ENCODE measurements at places on chromosomes 1 and 21. TPM values are rescaled to one million over a fixed set of nuclear protein-coding genes. Genes with fewer than 3 reads are reported as not detected.

GRCh38 chr1:30876451-30877204 is 31.9 kb downstream of the SDC3 start:
- DNase-seq = no peak

GRCh38 chr1:180267761-180268555 is 37.9 kb downstream of the LHX4 start:
- DNase-seq = no peak

- DNase-seq = peak; percentile 90
Measured at GRCh38 chr1:11037740-11038182, 9.3 kb downstream of the MASP2 start.

DNA sequence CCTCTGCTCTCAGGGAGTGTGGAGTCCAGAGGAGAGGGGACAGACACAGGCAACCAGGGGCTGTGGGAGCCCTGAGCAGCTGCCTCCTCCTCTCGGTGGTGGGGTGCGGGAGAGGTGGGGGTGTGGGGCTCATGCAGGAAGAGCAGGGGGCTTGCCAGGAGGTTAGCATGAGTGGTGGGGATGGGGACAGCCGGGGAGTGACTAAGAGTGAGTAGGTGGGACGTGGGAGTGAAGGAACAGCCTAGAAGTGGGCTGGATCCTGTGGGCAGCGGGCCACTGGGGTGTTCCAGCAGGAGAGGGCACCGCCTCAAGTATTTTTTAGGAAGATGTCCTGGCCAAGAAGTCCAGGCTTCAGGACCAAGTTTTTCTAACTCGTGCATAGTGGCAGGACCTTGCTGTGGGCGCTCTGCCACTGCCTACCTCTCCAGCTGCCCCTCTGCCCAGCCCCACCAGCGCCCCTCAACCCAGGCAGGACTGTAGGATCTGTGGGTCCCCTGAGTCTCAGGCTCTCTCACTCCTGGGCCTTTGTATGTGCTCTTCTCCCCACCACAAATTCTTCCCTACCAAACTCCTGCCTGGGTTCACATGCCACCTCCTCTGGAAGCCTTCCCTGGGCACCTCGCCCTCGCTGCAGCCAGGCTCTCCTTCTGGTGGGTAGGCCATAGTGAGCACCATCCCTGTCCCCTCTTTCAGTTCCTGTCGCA is 18.8 kb upstream of the LHX4 start:
- peak; percentile 10 for DNase-seq

DNA sequence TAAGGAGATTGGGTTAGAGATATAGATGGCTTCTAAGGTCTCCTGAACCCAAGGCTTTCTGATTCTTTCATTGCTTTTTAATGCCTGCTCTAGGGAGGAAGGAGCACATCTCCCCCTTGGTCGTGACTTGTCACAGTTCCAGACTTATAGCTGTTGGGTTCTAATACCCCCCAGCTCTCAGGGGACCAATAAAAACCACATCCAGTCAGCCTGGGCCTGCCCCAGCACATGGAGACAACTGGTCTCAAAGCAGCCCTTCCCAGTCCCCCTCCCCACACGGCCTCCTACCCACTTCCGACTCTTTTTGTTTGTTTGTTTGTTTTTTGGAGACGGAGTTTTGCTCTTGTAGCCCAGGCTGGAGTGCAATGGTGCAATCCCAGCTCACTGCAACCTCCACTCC is 23.3 kb downstream of the QSOX1 start:
- no peak for DNase-seq

- no peak for DNase-seq
Measured at GRCh38 chr1:221716713-221717484, 25.0 kb downstream of the DUSP10 start.

DNA sequence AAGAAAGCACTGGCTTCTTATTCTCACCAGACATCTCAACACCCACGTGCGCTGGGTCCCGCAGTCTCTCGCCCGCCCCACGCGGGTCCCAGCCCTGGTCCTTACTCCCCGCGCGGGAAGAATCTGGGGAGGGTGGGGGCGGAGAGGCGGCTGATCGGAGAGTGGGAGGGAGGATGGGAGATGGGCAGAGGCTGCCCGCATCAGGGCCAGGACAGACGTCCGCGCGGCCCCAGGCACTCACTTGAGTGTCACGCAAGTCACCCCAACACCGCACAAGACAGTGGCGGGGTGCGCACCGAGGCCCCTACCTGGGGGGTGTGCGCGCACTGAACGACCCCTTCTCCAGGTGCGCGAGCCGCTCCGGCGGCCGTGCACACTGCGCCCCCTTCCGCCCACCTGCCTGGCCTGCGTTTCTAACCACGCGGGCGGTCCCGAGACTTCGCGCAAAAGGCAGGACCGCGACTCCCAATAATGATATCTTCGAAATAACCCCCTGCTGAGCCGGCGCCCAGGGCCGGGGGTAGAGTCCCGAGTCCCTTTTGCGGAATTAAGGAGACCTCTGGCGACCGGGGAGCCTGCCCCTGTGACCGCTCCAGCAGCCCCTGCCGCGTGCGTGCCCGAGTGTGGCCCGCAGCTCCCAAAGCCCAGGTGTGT is 6.0 kb upstream of the SIM2 start:
- DNase-seq = no peak

GRCh38 chr1:231286603-231287002 is 45.6 kb downstream of the GNPAT start:
- DNase-seq = no peak

DNA sequence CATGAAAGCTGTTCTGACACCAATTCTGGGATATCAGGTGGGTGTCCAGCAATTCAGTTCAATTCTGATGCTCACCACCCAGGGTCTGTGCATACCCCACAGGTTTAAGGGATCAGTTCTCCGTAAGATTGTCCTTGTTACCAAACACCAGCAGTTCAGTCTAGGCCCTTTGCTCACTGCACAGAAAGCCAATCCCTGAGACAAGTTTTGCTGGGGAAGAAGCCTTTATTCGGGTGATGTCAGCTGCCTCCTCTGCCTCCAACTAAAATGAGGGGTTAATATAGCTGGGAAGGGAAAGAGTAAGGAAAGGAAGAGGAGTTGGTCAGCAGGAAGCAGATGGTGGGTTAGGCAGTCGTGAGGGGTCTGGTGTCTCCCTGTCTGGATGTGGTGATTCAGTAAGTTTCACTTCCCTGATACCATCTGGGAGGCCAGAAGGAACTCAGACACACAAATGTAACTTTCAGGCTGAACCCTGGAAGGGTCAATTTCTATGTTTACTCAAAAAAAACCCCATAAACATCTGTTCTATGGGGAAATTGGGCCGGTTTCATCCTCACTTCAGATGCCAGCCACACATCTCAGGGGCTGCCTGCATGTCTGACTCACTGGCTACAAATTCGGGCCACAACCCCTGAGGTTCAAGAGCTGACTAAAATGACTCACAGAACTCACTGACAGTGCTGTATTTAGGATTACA is 83.3 kb upstream of the PGBD5 start:
- DNase-seq = no peak

- DNase-seq = no peak
Measured at GRCh38 chr21:32186804-32187203, 92.0 kb downstream of the MIS18A start.

DNA sequence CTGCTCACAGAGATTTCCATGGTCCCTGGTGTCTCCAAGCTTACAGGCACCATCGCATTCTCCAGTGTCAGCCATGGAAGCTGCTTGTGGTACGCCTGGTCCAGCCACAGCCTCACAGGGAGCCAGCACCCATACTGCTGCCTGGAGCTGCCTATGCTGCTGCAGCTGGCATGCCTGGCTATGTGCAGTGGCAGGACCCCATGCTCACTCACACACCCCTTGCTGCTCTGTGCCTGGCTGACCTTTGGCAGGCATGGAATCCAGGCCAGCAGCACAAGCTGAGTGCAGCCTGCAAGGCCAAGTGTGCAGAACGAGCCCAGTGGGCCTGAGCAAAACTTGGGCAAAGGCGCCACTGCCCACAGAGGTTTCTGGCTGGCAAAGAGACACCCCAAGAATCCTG is 26.4 kb upstream of the DENND1B start:
- DNase-seq = no peak

- no peak for DNase-seq
Measured at GRCh38 chr1:107523736-107524135, 382.9 kb downstream of the NTNG1 start.

DNA sequence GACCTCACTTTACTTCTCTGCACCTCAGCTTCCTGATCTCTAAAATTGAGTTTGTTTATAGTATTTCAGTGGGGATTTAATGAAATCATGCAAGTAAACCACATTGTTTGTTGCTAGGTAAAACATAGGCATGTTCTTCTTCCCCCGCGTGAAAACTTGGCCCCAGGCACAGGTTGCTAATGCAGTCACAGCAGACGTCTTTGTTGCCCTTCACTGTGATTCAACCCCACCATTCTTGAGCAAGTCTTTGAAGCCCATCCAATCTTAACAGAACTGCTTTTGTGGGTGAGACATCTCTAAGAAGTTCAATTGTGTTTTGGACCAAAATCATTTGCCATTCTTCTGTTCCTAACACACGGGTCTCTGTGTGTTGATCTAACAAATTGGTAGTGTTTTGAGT is 185.5 kb downstream of the ZNF281 start:
- no peak for DNase-seq

DNA sequence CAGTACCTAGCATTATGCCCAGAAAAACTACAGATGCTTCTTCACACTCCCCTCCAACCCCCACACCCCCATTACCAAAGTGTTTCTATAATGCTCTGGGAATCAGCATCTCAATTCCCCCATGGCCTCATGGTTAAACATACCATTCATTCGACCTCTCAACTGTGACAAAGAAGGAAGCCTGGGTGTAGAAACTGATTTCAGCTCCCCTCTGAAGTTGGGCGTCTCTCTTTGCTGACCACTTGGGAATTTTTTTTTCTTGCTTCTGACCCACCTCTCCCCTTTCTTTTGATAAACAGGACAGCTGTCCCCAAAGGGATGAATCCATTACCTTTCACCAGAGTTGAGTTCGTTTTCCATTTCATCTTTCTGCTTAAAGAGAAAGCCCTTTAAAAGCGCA is 116.4 kb upstream of the HOOK1 start:
- no peak for DNase-seq

GRCh38 chr1:58773406-58773840 is 10.4 kb downstream of the JUN start:
- peak; percentile 63 for DNase-seq

Gene RGS8
- total RNA-seq = not detected

Gene EPHA2
- 7.3 TPM for total RNA-seq

Gene SUSD4
- 5.8 TPM for total RNA-seq

Gene TEX50
- total RNA-seq = not detected

Gene NCF2
- total RNA-seq = 5.7 TPM
